Colonic mucosa (tissue), 4 donors: ENCODE measurements at places on chromosomes 6 and 20.

DNA sequence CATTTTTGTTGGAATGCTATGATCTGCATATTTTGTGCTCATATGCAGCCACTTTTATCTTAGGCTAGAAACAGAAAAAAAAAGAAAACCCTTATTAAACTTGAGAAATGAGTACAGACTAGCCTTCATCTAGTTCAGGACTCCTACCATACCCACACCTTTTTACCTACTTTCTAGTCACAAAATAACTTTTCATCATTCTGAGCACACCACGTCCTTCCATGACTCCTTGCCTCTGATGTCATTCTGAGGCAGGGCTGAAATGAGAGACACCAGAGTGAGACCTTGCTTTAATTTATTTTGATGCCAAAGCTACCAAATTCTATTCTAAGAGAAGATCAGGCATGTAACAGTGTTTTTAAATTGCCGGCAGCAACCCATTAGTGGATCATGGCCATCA lies 38.8 kb downstream of the SNX3 start:
- DNase-seq = no peak

DNA sequence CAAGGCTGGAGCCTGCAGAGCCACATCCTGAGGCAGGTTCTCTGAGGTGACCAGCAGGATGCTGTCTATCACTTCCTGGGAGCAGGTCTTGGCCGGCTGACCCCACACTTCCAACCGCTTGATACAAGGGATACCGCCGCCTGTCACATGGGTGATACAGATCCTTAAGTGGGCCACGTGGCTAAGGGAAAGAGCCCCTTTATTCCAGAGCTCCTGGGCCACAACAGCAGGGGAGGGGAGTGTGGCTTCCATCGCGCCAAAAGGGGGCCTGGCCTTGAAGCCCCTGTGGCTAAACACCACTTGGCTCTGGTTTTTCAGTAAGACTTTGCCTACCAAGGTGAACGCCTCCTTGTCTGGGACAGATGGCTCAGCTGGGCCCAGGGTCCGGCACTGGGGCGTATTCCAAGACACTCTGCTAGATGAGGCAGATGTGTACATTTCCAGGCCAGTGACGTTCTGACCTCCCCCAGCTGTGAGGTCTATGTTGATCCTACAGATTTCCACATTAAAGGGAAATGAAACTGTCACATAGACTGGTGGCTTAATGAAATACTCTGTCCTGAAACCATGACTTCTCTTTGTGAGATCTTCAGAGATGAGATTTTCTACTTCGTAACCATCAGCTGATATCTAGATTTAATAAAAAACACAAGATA lies 37.6 kb upstream of the AVP start:
- no peak for DNase-seq

DNA sequence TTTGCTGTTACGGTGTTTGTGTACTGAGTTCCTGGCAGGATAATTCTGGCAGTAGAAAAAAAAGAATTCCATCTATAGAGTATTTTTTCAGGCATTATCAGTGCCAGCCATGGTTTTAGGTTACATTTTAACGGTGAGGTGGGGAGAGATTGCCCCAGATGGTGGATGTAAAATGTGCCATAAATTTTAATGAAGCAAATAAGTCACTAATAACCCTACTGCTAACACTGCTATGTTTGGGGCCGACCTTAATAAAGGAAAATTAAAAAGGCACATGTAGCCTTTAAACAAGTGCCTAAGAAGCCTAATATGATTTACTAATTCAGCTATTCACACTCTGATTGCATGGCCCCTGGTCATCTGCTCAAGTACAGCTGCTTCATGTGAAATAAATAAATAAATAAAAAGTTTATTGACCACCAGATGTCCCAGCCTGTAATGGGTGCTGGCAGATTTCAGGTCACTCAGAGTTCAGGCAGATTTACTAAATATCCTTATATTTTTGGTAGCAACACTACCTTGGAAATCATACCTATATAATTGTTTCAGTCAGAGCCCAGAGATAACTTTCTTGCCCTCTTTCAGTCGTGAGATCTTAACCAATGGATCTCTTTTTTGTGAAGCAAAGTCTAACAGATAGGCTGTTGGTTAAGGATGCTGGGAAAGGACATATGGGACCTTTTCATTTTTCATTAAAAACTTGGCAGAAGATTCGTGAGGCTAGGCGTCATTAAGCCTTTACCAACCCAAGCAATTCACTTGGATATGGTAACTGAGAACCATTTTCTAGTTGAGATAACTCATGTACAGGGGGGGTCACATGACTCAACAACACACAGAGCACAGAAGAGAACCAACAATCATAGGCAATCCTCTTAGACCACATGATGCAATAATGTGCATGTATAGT lies 495.0 kb upstream of the NRSN1 start:
- DNase-seq = no peak

GRCh38 chr20:56995635-56996075 lies 270.8 kb downstream of the BMP7 start:
- no peak for DNase-seq

DNA sequence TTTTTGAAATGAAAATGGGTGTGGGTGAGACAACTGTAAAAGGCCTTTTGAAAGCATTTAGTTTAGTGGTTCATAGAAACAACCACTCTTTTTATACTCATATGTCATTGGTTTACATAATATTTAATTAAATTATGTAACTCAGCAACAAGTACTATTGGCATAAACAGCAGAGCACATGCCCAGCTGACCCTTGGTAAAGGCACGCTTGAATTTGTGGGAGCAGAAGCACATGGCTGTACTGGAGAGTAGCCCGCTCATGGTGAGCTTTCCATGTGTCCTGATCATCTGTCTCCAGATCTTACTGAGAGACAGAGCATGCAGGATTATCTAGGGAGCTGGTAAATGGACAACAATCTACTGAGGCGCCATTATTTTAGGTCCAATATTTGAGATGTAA lies 17.1 kb upstream of the KLHL31 start:
- no peak for DNase-seq

GRCh38 chr6:16690608-16691142 lies 70.6 kb downstream of the ATXN1 start:
- DNase-seq = no peak

- no peak for DNase-seq
Observed at GRCh38 chr6:84605298-84605697, 159.1 kb downstream of the TBX18 start.

- no peak for DNase-seq
Observed at GRCh38 chr6:6674872-6675271, 86.4 kb downstream of the LY86 start.

- no peak for DNase-seq
Observed at GRCh38 chr6:149108749-149109100, 208.8 kb upstream of the TAB2 start.

- no peak for DNase-seq
Observed at GRCh38 chr6:17741507-17741906, 34.8 kb upstream of the NUP153 start.

DNA sequence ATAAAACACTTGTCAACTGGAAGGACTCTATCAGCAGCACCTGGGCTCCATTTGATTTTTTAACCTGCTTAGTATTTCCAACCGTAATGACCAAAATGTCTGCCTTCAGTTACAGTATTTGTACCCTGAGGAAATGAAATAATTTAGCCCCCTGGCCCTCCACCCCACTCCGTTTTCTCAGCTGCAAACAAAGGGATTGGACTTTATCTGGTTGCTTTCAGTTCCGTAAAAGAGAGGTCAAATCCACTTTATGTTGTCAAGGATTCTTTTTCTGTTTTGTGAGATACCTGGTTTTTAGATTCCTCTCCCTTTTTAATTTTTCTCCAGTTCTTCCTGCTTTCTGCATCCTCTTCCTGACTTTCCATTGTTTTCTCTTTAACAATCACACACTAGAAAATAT lies 64.4 kb upstream of the BMP2 start:
- DNase-seq = no peak

DNA sequence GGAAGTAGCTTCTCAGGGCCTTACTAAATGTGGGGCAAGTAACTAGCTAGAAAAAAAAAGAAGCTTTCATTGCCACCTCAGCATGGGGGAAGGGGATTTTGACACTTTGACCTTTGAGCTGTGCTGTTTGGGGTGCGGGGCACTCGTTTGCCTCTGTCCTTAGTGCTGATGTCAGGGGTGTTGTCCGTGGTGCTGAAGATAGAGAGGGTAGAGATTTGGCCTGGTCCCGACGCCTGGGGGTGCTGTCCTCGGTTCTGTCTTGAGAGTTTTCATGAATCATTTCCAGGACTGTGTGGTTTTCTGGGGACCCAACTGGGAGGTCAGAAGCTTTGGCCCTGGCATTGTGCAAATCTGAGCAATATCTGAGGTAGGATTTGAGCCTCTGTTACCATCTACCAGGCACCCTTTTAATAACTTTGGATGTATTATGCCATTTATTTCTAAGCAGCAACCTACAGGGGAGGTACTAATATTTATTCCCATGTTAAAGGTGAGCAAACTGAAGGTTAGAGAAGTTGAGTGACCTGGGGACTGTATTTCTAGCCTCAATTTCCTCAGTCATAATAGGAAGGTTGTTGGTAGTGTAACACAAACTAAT lies 78.0 kb downstream of the DLGAP4 start:
- DNase-seq = peak; percentile 29

GRCh38 chr6:56515081-56515905 lies 127.4 kb downstream of the DST start:
- peak; percentile 31 for DNase-seq

DNA sequence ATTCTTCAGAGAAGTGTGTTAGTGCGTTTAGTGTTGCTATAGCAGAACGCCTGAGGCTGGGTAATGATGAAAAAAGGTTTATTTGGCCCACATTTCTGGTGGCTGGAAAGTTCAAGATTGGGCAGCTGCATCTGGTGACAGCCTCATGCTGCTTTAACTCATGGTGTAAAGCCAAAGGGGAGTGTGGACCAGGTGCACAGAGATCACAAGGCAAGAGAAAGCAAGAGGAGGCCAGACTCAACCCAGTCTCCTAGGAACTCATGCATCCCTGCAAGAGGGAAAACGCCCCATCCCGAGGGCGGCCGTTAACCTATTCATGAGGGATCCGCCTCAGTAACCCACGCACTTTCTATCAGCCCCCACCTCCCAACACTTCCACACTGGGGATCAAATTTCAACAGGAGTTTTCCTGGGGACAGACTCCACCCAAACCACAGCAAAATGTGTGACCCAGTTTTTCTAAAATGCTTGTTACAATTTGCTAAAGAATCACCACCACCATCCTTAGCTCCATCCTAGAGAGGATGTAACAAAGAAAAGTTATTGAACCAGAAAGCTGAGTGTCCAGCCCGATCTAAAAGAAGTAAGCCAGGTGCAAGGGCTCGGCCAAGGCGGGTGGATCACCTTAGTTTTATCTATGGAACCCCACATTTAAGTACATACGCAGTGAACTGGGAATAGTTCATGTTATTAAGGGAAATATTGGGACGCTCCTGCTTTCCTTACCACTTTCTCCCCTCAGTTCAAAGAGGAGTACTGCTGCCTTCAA lies 164.8 kb downstream of the QKI start:
- no peak for DNase-seq

GRCh38 chr6:15230827-15231226 lies 15.0 kb upstream of the JARID2 start:
- no peak for DNase-seq

GRCh38 chr6:139323511-139324300 lies 31.9 kb upstream of the TXLNB start:
- DNase-seq = peak; percentile 74

- no peak for DNase-seq
Observed at GRCh38 chr20:56204206-56204605, 44.3 kb upstream of the MC3R start.

DNA sequence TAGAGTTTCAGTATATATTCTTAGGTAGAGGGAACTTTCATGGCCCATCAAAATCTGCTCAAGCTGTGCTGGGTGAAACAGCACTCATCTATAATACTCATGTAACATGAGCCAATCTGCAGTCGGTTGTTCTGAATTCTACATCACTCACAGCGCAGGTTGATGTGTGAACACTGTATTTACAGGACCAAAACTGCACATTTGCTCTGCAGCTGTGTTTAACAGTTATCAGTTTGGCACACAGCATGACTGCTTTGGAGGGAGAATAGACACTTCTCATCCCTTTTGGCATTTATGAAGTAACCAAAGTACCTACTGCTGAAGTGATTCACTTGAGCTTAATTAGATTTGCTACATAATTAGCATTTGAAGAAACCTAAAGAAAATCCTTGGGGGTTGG lies 225.1 kb downstream of the BCKDHB start:
- no peak for DNase-seq

GRCh38 chr20:32114305-32114960 lies 4.9 kb downstream of the TM9SF4 start:
- no peak for DNase-seq

DNA sequence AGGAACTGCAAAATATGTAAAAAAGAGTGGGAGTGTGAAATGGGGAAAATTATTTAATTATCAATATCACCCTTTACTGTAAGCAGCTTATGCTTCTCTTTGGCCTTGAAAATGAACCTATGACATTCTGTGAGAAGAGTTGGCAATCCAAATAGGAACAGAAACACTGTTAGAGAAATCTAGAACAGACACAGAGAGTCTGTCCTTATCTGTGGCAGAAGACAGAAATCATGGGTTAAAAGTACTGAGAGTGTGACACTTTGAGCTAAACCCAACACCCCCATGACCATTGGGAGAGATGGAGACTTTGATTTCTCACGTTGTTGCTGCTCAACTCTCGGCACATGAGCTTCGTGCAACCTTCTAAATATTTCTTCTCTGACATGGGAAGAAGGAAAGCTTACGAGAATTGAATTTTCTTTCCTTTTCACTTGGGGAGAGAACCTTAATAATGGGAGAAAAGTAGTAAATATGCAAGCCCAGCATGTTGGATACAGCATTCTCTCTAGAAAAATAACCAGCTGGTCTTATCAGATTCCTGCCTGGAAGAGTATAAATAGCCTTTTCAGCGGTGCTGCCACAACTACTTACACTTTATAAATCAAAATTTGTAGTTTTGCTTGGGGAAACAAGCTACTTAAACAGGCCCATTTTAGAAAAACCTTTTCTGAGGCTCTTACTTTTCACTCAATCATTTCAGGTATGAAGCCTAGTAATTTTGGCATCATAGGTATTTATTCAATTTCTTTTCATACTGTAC lies 49.4 kb upstream of the NOX3 start:
- DNase-seq = no peak

GRCh38 chr6:132684272-132684671 lies 25.3 kb upstream of the TAAR1 start:
- DNase-seq = no peak
